Fibroblast of the aortic adventitia (primary cell): ENCODE measurements at places on chromosomes 6 and 20. TPM values are rescaled to one million over a fixed set of nuclear protein-coding genes. Genes with fewer than 3 reads are reported as not detected.

- DNase-seq, result peak; percentile 9
Observed at GRCh38 chr6:88992741-88993552, 29.5 kb upstream of the RNGTT start.

DNA sequence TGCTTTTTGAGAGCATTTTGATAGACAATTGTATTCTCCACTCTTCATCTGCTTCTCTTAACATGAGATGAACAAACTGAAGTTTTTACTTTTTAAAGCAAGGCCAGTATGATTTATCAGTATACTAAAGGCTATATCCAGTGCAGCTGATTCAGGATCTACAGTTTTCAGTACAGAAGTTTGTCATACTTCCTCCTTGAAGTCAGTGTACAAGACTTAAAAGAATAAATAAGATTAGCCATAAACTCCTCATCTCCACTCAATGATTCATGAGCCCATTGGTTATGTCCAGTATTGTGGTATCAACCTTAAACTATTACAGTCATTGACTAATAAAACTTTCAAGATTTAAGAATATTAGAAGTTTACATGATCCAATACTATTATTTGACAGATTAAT lies 374.8 kb upstream of the EPHA7 start:
- DNase-seq, result peak; percentile 11

DNA sequence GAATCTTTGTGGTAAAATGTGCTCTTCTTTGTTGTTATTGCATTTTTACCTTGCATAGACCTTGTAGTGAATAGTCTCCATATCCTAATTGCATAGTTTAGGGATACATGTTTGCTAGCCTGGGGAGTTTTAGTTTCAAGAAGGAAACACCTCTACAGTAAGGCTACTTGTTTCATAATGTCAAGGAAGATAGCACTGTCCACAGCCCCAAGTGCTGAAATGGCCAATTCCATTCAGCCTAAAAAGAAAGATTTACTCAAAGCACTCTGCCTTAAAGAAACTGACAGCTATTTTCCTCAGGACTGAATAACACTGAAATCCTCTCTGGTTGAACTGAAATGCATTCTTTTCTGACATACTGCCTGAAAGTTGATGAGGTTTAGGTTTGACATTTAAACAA lies 2.6 kb downstream of the HCRTR2 start:
- no peak for DNase-seq

DNA sequence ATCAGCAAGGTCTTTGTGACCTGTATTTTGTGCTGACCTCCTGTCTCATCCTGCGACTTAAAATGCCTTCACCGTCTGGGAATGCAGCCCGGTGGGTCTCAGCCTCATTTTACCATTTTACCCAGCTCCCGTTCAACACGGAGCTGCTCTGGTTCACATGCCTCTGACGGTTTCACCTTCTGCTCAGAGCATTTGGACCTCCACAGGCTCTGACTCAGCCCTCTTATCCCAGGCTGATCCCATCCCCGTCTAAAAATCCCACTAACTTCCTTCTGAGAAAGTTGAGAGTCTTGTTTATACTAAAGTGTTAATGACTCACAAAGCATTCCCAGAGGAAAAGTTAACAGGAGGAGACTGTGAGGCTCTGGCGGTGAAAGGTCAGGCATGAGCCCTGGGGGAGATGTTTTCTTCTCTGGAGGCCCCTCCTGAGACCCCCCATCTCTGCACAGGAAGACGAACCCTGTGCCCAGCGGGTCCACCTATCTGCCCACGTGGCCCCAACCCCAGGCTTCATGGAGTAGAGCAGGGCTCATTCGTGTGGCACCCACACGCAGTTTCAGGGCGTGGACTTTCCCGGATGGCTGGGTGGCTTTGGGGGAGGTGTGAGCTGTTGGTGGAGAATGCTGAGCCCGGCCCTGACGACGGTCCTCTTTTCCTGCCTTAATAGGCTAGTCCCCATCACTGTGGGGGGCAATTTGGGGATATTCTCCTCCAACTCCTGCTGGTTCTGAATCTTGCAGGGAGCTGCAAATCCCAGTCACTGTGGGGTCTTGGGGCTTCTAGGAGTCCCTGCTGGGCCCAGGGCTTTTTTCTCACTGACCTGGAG lies 3.3 kb upstream of the BIRC7 start:
- DNase-seq, result peak; percentile 85

GRCh38 chr6:120122401-120122800 lies 772.8 kb upstream of the MAN1A1 start:
- no peak for DNase-seq

GRCh38 chr20:38731738-38732113 lies 7.4 kb downstream of the SLC32A1 start:
- DNase-seq, result no peak

DNA sequence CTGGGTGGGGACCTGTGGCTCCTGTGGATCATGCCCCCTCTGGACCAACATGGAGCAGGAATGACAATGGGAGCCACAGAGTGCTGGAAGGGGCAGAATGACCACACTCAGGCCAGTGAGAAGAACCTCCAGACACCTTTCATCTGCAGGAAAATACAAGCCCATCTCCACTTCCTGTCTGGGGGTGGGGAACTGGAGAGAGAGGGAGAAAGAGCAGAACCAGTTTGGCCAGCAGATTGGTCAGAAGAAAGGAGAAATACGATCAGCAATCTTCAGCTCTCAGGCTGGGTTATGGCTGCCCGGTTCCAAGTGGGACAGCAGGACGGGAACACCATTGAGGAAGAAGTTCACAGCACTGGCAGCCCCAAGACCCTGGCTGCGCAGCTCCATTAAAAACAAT lies 37.0 kb downstream of the BMP7 start:
- DNase-seq, result no peak

- DNase-seq, result no peak
Observed at GRCh38 chr6:90118069-90118468, 178.6 kb downstream of the BACH2 start.

GRCh38 chr6:166954118-166954713 lies 2.1 kb downstream of the RNASET2 start:
- DNase-seq, result no peak

EBF4 gene
- 0.09 and 2.6 TPM in 2 replicates for total RNA-seq

TP53TG5 gene
- 0.09 TPM in 1 of 2 replicates, not detected in the other for total RNA-seq

GSTA2 gene
- total RNA-seq, result not detected in 2 replicates

POLR3F gene
- total RNA-seq, result 4.3 and 13.7 TPM in 2 replicates

NOL4L gene
- 4.5 and 5.8 TPM in 2 replicates for total RNA-seq

ERVFRD-1 gene
- total RNA-seq, result not detected in 2 replicates

METTL24 gene
- total RNA-seq, result 0.09 and 0.16 TPM in 2 replicates

DSP gene
- 4.2 and 4.3 TPM in 2 replicates for total RNA-seq

HRH3 gene
- total RNA-seq, result not detected in 2 replicates

PSORS1C1 gene
- 1.2 and 7.0 TPM in 2 replicates for total RNA-seq

RPS6KA2 gene
- 32.5 and 89.7 TPM in 2 replicates for total RNA-seq

CYP21A2 gene
- 0.09 and 1.3 TPM in 2 replicates for total RNA-seq

TREM2 gene
- total RNA-seq, result not detected in 2 replicates
